ENCODE measurements at places on chromosomes 16 and 17.

- DNase-seq = no peak
These were observed 22.7 kb downstream of the RNF43 start for GRCh38 chr17:58394534-58395223.

DNA sequence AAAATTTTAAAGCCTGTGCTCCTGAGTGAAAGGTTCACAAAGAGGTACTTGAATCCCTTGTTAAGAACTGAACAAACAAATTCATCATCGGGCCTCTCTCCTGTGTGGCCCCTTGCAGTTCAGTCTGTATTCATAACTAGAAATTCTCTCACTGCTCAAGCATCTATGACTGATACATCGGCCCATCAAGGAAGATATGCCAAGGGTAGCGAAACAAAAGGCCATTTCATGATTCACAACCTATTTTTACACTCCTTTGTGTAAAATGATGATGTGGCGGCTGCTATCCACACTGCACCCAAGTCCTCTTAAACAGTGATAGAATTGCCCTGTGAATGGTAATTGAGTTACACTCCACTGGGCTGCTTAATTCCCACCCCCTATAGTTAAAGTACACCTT, 204.6 kb downstream of the STX8 start:
- DNase-seq = no peak

GRCh38 chr17:69423450-69423849, 9.0 kb downstream of the MAP2K6 start:
- no peak for DNase-seq

DNA sequence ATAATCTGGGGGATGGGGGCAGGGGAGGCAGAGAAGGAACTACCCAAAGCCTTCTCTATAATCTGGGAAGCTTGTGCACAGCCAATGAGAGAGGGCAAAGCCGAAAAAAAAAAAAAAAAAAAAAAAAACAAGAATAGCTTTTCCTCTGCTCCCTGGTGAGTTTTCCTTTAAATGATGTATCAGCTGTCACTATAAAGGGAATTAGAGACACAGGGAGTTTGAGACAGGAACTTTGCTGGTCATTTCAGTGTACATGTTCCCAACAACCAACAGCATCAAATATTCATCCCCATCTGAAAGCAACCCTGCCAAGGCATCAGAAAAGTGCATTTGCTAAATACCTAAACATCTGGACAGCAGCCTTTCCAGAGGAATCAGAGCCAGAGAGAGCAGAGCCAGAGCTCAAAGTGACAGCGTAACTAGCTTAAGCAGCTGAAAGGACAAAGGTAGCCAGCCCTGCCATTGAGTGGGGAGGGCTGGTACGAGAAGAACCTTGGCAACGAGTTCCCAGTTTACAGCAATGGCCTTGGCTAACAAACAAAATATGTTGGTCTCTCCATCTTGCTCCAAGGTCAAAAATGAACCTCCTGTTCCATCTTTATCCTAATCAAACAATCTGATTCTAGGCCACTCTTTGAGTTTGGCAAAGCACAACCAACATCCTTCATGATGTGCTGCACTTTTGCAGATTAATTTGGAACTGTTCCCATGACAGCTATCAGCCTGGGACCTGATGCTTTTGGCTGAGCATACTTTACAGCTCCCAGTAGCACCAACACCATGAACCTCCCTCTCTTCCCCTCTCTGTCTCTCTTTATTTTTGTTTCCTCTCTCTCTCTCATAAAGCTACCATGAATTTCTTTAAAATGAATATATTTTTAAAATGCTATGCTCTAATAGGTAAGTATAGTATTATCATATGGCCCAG, 143.7 kb upstream of the GNAO1 start:
- DNase-seq = no peak

DNA sequence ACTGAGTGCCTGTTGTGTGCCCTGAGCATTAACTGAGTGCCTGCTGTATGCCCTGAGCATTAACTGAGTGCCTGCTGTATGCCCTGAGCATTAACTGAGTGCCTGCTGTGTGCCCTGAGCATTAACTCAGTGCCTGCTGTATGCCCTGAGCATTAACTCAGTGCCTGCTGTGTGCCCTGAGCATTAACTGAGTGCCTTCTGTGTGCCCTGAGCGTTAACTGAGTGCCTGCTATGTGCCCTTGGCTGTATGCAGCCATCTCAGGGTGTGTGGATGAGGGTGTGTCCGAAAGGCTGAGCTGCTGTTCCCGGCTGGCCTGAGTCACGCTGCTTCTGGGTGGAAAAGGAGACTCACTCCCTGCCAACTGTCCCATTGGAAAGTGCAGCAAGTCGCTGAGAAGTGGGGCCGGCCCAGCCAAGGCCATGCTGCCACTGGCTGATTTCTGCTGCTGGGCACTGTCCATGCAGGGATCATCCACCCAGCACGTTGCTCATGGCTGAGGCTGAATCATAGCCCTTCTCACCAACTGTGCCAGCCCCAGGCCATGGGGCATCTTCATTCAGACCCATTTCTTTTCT, 113.8 kb downstream of the OR1D5 start:
- DNase-seq = no peak

DNA sequence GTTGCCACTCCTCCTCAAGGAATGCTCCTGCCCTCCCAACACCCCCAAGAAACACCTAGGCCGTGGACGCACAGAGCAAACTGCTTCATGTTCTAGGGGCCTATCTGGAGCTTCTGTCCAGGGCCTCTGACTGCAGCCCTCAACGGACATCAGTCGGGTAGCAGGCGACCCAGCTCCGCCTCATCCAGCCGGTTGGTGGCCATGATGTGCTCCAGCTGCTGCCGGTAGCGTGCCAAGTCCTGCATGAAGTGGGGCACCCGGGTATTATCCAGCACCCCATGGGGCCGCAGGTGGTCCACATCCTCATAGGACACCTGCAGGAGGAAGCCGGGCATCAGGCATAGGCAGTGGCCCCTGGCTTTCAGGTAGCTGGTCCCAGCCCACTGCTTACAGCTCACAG, 6.3 kb downstream of the NOL3 start:
- no peak for DNase-seq

DNA sequence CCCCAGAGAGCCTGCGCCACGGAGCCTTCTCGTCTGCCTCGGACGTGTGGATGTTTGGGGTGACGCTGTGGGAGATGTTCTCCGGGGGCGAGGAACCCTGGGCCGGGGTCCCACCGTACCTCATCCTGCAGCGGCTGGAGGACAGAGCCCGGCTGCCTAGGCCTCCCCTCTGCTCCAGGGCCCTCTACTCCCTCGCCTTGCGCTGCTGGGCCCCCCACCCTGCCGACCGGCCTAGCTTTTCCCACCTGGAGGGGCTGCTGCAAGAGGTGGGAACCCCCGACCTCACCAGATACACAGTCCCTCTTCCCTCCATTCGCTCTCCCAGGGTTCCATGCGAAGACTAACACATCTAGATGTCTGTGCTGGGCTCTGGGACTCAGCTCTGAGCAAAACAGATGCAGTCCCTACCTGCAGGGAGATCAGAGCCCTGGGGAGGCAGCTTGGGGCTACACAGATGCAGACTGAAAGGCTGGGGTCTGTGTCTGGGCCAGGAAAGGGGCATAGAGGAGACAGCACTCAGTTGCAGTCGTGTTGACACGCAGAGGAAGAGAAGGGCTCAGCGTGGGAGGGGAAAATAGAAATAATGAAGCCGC, 3.7 kb downstream of the TNK1 start:
- no peak for DNase-seq

DNA sequence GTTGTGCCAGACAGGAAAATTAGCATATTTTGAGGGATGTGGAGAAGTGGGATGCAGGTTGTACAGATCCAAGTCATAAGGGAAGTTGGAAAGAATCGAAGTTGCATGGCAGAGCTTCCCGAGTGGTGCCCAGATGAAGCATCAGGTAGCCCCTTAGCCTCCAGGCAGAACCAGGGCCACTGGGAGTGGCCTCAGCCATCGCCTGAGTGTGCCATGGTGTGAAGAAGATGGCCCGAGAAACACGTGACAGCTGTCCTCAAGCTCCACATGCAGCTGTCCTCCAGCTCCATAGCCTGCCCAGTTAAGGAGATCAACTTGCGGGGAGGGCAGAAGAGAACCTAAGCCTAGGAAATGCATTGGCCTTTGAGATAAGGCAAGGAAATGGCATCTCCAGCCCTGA, 33.5 kb downstream of the TMC6 start:
- no peak for DNase-seq

DNA sequence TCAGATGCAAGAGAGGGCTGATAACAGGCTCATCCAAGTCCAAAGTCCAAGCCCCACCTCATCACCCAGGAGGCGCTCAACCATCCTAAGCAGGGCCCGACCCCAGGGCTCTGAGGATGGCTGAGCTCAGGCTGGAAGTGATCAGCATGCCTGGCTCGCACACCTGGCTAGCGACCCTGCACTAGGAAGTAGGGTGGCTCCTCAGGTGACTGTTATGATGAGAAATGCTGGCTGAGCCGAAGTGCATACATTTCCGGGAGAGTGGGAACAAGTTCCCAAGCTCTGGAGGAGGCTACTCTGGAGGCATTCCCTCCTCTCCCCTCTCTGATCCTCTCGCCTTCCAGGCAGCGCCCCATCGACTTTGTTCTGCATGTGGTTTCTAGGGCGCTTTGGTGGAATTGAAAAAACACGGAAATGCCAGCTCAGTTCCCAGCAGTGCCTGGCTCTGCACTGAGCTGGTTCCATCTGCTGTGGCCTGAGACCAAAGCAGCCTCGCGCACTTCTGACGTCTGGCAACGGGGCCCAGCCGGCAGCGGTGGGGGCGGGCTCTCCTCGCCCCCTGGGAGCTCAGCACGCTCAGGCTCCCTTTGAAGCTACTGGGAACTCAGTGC, 130.3 kb downstream of the IRF8 start:
- no peak for DNase-seq

DNA sequence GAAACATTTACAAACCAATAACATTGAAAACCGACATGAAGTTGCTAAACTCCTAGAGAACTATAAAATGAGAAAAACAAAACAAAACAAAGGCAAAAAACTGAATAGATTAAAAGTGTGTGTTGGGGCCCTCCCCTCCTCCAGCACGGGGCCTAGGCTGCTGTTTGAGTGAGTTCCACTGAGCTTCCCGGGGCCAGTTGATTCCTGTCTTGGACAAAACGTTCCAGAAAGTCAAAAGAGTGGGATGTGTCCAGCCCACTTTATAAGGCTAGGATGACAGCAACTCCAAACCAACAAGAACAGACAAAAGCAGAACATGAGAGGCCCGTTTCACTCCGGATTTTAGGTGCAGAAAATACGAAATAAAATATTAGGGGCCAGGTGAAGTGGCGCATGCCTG, 11.6 kb upstream of the CSNK1D start:
- DNase-seq = no peak

- DNase-seq = no peak
These were observed 48.7 kb downstream of the GSG1L start for GRCh38 chr16:28014851-28015250.

- no peak for DNase-seq
These were observed 407.3 kb downstream of the XYLT1 start for GRCh38 chr16:17063201-17064139.

- DNase-seq = no peak
These were observed 44.9 kb downstream of the GRIN2A start for GRCh38 chr16:10137341-10137740.

DNA sequence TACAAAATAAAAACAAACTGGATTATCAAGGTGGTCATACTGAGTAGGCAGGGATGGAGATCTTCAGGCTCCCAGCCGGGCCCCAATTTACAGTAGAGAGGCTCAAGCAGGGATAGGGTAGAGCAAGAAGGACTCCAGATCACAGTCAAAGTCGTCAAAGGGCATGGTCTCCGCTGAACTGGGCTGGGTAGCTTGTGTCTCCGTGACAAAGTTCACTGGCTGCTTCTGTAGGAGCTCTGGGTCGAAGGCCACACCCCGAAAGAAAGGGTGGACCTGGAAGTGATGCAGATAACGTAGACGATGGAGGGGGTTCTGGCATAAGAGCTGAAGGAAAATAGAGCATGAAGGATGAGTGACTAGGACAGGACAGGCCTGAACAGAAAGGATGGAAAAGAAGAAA, 3.6 kb downstream of the RSKR start:
- no peak for DNase-seq

DNA sequence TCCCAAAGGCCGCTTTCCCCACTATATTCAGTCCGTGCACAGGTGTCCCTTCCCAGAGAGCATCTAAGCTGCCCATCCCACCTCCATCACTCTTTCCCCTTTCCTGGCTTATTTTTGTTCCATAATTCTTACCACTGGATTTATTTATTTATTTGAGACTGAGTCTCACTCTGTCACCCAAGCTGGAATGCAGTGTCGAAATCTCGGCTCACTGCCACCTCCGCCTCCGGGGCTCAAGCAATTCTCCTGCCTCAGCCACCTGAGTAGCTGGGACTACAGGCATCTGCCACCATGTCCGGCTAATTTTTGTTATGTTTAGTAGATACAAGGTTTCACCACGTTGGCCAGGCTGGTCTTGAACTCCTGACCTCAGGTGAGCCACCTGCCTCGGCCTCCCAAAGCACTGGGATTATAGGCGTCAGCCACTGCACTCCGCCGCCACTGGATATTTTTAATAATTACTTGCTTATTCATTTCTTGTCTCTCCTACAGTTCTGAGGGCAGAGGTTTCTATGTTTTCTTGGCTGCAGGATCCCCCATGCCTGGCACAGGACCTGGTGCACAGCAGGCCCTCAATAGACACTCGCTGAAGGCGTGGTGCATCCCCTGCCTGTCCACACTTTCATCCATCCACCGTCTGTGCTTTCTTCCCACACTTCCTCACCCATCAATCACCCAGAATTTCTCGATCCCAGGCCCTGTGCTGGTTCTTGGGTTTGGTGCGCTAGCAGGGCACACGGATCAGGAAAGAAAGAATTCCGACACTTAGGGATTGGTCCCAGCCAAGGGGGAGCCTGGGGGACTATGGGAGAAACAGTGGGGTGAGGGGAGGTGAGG, 9.9 kb upstream of the ADGRG1 start:
- DNase-seq = no peak

- no peak for DNase-seq
These were observed 17.7 kb downstream of the KNOP1 start for GRCh38 chr16:19700319-19700781.

GRCh38 chr17:2551493-2551892, 39.8 kb upstream of the METTL16 start:
- DNase-seq = no peak

- peak; percentile 25 for DNase-seq
These were observed 491 bp downstream of the USP7 start for GRCh38 chr16:8963010-8963820.

- no peak for DNase-seq
These were observed 83.1 kb downstream of the SYCE1L start for GRCh38 chr16:77282345-77282744.

- no peak for DNase-seq
These were observed 848.6 kb upstream of the RBFOX1 start for GRCh38 chr16:6484081-6484480.

GRCh38 chr17:39002991-39003715, 36.0 kb upstream of the FBXO47 start:
- DNase-seq = peak; percentile 53

All from stimulated activated naive CD4-positive, alpha-beta T cell (primary cell).